ENCODE measurements at places on chromosomes 7 and 10. TPM values are rescaled to one million over a fixed set of nuclear protein-coding genes. Genes with fewer than 3 reads are reported as not detected.

ADAP1 gene
- 0.52 TPM for polyA plus RNA-seq

CLIP2 gene
- 3.2 TPM for polyA plus RNA-seq

VPS41 gene
- polyA plus RNA-seq = 336 TPM

STOX1 gene
- 9.3 TPM for polyA plus RNA-seq

IFRD1 gene
- polyA plus RNA-seq = 28.8 TPM

LOXL4 gene
- not detected for polyA plus RNA-seq

SEMA4G gene
- polyA plus RNA-seq = 76.9 TPM

ZC3HAV1L gene
- polyA plus RNA-seq = not detected

STARD3NL gene
- 65.6 TPM for polyA plus RNA-seq

SPDYE5 gene
- 0.25 TPM for polyA plus RNA-seq

CALY gene
- polyA plus RNA-seq = 13.9 TPM

RAPGEF5 gene
- polyA plus RNA-seq = 16.7 TPM

OR2F2 gene
- polyA plus RNA-seq = not detected

OR2A7 gene
- not detected for polyA plus RNA-seq

Data from Purkinje cell (primary cell).